Stimulated activated CD4-positive, alpha-beta T cell treated with anti-CD3 and anti-CD28 coated beads, Interleukin-12 subunit alpha, Interleukin-12 subunit beta, amount 100 ng/mL, for 24 hours (primary cell): ENCODE measurements at places on chromosomes 4 and X.

GRCh38 chr4:122845066-122845465, 18.4 kb downstream of the FGF2 start:
- DNase-seq = no peak

DNA sequence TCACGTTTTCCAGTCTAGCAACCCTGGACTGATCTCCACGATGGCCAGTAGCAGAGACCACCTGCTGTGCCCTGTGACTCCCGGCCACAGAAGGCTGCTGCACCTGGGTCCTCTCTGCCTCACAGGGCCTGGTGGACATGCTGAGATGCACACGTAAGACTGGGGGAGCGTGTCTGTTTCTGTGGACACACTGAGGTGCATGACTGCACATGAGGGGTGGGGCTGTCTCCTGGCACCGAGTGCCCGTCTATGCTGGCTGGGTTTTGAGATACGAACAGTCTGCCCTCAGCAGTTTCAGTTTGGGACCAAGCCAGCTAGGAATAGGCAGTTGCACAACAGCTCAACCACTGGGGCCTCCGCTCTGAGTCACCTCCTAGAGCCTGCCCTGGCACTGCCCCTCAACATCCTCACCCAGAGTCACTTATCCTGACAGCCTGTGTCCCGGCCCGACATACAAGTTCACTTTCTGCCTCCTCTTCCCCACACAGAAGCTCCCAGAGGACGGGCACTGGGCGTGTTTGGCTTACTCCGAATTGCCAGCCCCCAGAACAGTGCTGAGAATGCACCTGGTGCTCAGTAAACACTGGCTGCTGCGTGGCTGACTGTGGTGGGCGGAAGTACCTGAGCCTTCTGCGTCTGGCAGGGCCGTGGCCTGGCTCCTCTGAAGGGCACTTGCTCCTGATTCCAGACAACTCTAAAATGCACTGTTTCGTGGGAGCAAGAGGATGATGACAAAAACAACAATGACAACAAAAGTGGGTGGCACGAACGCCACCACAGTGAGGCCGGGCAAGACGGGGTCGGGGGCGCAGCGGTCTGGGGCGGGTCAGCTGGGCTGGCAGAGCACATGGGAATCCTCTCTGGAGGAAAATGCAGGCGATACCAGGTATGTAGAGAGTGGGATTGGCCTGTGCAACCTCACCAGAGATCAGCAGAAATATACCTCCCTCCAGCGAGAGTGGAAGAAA, 30.9 kb downstream of the RNF212 start:
- no peak for DNase-seq

- no peak for DNase-seq
Measured at GRCh38 chr4:118557298-118557851, 127.8 kb upstream of the METTL14 start.

DNA sequence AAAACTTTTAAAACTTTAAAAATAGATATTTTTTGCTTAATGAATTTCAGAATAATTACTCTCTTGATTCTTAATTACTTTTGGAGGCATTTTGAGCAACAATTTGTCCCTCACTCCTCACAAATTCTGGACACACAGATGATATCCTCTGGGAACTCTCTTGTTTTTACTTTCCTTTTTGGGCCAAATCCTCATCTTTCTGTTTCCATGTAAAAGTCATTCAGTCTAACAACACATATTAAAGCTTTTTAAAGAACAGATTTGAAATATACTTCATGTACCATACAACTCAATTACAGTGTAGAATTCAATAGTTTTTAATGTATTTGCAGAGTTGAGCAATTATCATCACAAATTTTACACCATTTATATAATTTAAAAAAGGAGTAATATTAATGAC, 983.1 kb downstream of the STIM2 start:
- DNase-seq = no peak

- DNase-seq = no peak
Measured at GRCh38 chrX:150365990-150366911, 3.1 kb downstream of the MAMLD1 start.

DNA sequence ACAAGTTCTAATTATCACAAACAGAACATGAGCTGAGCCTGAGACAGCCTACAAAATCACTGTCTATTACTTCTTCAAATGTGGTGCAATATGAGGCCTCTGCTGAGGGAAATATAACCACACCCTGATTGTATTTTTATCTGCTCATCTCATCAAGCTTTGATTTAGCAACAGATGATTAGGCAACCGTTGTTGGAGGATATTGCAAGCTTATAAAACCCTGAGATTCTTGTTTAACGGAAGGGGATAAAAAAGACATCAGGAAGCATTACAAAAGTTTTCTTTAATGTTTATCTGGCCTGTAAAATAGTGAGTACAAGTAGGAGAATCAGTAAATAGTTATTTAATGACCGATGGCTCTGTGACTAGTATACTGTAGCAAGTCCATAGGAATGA, 108.5 kb downstream of the ZNF330 start:
- no peak for DNase-seq

DNA sequence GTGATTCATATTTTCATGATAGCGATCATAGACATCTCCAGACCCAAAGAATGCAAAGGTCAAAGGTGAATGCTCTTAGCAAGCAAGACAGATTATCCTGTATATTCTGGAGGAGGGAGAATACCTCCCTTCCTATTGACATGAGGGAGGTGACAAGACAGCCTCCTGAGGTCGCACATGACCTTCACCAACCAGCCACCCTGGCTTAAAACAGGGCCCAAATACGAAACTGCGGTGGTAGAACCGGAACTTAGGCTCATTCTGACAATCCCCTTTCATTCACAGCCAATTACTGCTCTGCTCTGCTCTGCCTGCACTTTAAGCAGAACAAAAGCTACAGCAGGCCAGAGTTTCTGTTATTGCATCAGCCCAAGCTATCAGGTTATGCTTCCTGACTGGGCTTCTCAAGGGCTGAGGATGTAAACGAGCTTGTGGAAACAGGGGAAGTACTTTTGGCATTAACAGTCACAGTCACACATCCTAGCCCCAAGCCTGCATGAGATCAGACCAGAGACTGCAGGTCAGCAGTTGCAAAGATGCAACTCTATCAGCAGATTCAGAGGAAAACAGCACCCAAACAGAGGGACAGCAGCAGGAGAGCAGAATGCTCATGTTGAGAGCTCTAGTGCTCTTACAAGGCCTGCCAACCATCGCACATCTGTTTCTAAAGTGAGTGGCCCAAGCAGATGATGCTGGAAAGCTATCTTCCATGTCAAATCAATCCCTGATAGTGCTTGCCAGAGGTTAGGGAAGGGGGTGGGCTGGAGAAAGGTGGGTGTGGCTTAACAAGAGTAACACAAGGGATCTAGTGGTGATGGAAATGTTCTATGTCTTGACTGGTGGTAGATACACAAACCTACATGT, 51.3 kb upstream of the MAP3K15 start:
- no peak for DNase-seq

DNA sequence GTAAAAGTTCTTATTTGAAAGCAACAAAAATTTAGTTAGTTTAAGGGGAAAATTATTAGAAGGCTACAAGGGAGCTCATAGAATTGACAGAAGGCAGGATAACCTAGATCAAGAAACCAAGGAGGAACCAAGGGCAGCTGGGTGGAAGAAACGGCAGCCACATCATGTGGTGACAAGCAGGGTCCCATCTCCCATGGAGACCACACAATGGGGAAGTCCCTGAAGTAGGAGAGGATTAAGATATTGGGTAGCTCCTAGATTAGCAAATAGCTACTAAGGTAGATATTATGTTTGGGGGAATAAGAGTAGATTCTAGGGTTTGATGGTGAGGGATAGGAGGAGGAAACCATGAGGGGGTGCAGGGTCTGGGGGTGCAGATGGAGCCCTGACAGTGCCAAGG, 48.0 kb upstream of the TMEM154 start:
- no peak for DNase-seq

DNA sequence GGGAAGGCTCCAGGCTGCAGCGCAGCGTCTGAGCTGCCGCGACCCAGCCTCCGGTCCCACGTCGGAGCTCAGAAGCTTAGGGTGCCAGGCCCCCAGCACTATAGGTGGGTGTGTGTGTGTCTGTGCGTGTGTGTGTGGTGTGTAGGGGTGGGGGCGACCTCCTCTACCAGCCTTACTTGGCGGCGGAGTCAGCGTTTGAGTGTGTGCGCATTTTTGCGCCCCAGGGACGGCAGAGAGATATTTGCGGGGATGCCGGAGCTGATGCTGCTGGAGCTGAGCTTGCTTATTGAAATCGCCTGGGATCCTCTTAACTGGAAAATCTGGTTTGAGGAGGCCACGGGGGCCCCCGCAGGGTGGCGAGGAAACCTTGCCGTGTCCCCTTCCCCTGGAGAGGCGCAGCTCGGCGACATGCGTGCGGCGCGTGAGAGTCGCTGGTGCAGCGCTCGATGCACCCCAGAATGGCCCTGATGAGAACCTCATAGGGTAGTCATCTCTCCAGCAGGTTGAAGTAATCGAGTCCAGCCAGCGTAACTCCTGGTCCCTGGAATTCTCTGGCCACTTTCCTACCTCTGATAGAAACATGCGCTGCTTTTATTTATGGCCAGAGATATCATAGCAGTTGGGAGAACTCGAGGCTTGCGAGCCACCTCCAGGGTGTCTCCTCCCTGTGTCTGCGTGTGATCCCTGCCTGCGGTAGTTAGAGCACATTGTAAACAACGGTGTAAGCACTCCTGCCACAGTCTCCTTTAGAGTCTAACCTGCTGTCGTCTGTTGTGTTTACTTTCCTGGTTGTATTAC, 2.7 kb downstream of the ADGRL3 start:
- no peak for DNase-seq

GRCh38 chrX:96909291-96909690, 25.6 kb downstream of the RPA4 start:
- DNase-seq = no peak

DNA sequence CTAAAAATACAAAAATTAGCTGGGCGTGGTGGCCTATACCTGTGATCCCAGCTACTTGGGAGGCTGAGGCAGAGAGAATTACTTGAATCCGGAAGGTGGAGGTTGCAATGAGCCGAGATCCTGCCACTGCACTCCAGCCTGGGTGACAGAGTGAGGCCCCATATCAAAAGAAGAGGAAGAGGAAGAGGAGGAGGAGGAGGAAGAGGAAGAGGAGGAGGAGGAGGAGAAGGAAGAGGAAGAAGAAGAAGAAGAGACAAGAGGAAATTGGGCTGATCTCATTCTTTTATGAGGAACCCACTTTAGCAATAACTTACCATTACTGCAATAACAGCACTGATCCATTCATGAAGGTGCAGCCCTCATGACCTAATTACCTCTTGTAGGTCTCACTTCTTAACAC, 138.9 kb upstream of the GIMD1 start:
- no peak for DNase-seq

- DNase-seq = no peak
Measured at GRCh38 chr4:88600176-88600838, 8.0 kb downstream of the HERC3 start.

- no peak for DNase-seq
Measured at GRCh38 chr4:78552389-78553042, 946 bp downstream of the ANXA3 start.

DNA sequence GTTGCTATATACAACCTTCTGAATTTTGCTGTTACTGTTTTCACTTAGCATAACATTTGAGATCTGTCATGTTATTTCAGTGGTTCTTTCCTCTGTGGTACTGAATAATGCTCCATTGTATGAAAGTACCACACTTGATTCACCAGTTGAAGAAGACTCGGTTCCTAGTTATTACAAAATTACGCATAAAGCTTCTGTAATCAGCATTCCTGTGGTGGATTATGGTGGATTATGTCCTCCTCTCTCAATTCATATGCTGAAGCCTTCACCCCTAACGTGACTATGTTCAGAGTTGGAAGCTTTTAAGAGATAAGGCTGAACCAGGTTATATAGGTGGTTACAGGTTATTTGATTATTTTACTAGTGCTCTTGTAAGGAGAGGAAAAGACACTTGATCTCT, 2143.5 kb upstream of the AGA start:
- no peak for DNase-seq

DNA sequence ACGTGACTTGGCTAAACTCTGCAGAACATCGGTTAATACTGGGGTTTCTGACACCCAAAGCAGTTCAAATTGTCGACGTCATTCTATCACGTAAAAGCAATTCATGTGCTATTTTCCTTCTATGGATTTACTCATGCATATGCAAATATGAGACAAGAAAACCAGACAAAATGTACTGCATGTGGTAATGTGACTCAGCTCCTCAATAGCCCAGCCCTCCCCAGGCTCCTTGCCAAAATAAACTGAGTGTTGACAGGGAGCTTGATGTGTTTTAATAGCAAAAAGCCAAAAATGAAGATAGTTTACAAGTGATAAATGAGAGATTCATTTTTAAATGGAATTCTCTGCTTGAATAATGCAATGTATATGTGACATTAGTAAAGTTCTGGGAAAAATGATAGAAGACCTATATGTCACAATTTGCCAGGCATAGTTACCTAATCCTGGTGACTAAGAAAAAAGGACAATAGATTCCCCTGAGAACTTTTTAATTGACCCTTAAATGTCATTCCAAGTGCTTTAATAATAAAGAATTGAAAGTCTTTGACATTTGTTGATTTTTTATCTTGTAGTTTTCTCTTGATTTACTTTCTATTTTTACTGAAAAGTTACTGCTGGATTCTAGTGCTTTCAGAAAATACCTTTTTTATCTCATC, 1700.6 kb upstream of the TENM3 start:
- DNase-seq = no peak

- peak; percentile 7 for DNase-seq
Measured at GRCh38 chrX:17535229-17535628, 160.2 kb downstream of the NHS start.

DNA sequence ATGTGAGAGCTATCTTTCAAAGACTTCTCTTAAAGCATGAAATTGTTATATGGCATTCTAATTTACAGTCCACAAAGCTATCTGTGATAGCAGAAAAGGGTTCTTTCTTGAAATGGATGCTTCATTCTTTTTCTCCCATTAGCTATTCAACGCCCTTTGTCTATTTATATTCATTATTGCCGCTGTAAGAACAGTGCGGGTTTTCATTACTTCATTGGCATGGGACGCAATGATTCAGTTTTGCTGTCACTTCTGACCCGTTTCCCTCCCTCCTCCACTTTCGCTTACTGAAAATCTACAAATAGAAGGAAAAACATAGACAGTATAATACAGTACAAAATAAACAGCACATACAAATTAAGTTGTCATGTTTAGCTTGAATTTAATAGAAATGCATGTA, 394.6 kb downstream of the PCDH7 start:
- no peak for DNase-seq

GRCh38 chr4:42568610-42569207, 88.2 kb downstream of the ATP8A1 start:
- peak; percentile 47 for DNase-seq

- no peak for DNase-seq
Measured at GRCh38 chr4:85534120-85534519, 59.2 kb downstream of the ARHGAP24 start.

GRCh38 chr4:121822796-121823504, 733 bp downstream of the CCNA2 start:
- no peak for DNase-seq

DNA sequence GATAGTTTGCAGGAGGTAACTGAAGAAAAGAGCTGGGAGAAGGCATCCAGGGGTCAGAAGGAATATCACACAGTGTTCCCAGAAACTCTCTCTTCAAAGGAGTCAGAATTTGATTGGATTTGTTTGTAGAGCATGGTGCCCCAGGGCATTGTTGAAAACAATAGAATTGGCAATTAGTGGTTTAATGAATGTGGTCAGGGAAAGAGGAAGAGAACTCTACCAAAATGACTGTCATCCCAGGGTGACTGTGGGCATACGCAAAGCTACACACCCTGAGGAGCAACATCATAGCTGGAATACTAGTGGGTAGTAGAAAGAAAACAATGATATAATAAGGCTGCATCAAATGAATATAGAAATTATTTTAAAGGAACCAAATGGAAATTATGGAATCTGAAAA, 21.5 kb downstream of the TNIP2 start:
- no peak for DNase-seq
